NB4 (cell line): ENCODE measurements at places on chromosomes 1 and 21.

- no peak for DNase-seq
Measured at GRCh38 chr21:32333953-32334673, 35.5 kb downstream of the MRAP start.

GRCh38 chr1:218642033-218642948 lies 297.2 kb downstream of the TGFB2 start:
- DNase-seq, result no peak

- peak; percentile 79 for DNase-seq
Measured at GRCh38 chr1:235253219-235253962, 74.6 kb downstream of the ARID4B start.

DNA sequence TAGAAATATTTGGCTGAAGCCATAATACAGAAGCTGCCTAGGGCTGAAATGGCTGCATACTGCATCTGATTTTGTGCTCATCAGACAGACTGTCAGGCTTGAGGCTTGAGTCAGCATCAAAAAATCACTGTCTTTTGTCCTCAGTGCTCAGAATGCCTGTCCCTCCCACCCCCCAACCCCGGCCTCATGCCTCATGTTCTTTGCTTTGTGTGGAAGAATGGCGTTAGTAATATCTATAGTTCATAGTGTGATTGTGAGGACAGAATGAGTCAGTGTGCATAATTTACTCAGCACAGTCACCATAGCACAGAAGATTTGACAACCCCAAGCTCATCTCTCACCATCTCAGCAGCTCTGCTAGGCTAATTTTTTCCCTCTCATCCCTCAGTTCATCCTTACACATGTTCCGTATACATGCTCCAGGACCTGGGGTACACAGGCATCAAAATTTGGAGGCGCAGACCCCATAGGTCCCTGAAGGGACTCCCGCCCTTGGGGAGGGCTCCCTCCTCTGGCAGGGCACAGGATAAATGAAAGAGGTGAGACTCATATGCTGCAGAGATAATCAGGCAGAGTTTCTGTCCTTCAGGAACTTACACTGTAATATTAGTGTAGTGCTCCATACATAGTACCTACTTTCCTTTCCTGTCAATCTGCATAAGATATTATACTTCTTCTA lies 159.1 kb upstream of the C8B start:
- no peak for DNase-seq

DNA sequence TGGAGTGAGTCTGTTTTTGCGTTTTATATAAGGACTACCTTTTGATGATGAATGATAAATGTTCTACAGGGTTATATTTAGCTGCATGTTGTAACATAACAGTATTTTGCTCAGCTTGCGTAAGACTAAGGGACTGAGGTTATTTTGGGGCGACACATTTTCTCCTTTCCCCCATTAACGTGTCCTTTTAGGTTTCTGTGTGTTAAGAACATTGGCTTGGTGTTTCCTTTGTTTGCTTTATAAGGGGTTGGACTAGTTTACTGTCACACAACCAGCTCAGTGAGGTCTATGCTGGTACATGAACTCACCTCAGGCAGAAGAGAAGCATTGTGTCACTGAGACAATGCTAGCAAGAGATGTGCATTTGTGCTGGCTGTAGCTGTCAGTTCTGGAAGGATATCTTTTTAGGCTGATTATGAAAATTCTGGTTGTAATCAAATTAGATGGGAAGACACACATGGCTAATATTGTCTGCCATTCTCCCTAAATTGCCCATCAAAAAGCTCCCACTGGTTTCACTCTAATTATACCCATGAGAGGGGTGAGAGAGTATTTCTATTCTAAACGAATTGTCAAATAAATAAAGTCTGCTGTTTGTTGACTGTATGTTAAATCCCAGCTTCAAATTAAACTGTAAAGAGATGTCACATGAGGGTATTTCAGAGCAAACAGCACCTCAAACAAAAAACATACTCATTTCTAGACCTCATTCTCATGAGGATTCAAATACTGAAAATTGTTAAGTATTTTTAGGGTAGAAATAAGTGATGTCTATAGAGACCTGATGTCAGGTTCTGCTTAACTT lies 62.6 kb downstream of the CDC14A start:
- DNase-seq, result peak; percentile 78

DNA sequence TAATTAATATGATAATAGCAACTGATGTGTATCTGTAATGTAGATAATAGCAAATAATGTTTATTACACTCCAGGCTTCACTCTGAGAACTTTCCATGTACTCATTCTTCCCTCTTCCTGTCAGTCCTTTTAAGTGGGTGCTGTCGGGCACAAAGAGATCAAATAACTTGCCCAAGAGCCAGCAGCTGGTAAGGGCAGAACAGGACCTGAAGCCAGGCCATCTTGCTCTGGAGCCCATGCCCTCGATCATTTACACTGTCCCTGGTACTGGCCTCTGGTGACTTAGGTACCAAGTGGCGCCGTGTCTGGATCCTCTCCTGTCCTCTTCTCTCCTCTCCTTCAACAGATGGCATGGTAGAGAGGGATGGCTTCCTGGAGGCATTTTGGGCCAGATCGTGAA lies 97.2 kb downstream of the VPS13D start:
- no peak for DNase-seq

DNA sequence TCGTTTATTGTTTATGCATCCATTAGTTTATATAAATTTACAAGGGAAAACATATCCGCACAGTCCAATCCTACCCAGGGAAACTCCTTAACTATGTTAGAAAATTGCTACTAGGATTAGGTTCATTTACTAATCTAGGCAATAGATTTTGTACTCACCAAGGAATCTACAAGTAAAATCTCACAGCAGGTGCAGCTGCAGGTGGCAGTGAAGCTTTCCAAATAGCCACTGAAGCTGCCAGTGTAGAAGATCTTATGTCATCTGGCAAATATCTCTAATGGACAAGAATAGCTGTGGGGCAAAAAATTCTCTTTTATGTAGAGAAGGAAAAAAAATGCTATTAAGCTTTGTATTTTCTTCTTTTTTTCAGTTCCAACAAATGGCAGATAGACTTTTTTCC lies 963.4 kb upstream of the ADGRL4 start:
- no peak for DNase-seq

- DNase-seq, result no peak
Measured at GRCh38 chr1:15816674-15817073, 9.2 kb upstream of the UQCRHL start.
